Epithelial cell of proximal tubule (primary cell): ENCODE measurements at places on chromosomes 1 and 21.

GRCh38 chr1:236489710-236490377 lies 33.9 kb upstream of the LGALS8 start:
- no peak for DNase-seq

DNA sequence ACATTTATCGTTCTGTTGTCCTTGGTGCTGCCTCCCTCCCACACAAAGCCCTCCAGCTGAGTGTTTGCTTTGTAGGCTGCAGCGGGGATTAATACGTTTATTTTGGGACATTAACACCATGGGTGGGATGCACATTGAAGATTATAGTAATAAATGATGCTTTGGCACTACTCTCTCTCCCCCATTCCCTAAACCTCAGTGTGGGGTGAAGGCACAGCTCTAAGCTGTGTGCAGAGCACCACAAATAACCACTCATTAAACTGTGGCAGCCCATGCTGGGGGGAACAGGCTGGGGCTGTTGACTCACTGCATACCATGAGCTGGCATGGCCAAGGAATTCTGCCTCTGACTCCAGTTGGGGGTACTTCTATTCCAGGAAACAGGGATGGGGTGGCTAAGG lies 7.7 kb downstream of the PCP4L1 start:
- DNase-seq: no peak

DNA sequence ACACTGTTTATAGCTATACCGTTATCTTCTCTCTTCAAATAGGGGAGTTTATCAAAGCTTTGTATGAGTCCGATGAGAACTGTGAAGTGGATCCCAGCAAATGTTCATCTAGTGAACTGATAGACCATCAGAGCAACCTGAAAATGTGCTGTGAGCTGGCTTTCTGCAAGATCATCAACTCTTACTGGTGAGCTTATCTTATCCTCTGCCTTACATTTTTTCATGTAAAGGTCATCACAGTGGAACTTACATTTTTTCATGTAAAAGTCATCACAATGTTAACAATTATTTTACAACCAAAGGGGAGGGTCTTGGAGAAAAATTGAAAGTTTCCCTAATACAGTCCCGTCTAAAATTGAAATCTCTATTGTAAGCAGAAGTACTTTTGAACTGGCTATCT lies 45.2 kb downstream of the CLEC20A start:
- no peak for DNase-seq

- DNase-seq: peak; percentile 69
These were observed 171.4 kb upstream of the ZP4 start for GRCh38 chr1:238061967-238062613.

DNA sequence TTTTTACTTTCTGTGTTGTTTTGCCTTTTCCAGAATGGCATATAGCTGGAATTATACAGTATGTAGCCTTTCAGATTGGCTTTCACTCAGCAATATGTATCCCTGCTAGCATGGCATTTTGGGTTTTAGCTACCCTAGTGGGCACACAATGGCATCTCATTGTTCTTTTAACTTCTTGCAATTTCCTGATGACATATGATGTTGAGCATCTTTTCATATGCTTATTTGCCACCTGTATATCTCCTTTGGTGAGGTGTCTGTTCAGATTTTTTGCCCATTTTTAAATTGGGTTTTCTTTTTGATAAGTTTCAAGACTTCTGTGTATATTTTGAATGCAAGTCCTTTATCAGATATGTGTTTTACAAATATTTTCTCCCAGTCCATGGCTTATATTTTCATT lies 14.0 kb downstream of the TSEN15 start:
- DNase-seq: no peak

DNA sequence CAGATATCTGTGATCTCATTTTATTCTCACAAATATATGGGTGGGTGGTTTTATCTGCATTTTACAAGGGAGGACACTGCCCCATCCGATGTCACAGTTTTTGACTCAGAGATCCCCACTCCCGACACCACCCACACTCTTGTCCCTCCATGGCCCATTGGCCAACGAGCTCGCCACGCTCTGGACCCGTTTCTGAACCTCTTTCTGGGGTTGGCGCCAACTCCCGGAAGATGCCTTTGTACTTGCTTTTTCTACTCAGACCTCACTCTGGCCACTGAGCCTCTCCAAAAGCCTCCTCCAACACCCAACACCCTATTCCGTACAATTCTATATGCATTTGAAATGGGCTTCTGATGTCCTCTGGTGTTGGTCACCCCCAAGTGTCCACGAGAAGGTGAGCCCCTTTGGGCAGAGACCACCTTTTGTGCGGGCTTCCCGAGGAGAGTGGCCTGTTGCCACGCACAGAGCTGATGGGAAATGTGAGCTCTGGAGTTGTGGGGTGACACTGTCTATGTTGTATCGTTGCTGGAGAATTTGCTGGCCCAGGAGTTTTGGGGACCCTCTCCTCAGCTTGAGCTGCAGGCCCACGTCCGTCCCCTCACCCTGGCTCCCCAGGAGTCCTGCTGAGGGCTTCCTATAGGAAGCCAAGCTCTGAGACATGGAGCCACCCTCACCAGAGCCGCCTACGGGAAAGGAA lies 366.9 kb upstream of the VAMP3 start:
- no peak for DNase-seq

DNA sequence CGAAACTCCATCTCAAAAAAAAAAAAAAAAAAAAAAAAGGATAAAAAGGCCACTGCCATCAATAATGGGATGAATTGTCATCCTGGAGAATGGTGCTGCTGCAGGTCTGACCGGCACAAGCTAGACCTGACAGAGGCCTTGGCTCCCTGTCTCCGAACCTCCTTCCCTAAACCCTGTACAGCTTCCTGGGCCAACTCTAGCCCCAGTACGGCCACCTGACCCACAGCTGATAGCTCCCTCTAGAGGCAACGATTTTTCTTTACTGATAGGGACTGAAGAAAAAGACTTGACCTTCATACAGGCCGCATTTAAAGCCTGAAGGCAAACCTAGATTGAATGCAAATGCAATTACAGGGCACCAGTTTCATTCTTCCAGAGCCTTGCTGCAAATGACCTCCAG lies 30.7 kb downstream of the NOL9 start:
- DNase-seq: no peak

- DNase-seq: no peak
These were observed 2.1 kb downstream of the PTGS2 start for GRCh38 chr1:186678155-186678554.

GRCh38 chr1:222815440-222815765 lies 564 bp downstream of the DISP1 start:
- no peak for DNase-seq

DNA sequence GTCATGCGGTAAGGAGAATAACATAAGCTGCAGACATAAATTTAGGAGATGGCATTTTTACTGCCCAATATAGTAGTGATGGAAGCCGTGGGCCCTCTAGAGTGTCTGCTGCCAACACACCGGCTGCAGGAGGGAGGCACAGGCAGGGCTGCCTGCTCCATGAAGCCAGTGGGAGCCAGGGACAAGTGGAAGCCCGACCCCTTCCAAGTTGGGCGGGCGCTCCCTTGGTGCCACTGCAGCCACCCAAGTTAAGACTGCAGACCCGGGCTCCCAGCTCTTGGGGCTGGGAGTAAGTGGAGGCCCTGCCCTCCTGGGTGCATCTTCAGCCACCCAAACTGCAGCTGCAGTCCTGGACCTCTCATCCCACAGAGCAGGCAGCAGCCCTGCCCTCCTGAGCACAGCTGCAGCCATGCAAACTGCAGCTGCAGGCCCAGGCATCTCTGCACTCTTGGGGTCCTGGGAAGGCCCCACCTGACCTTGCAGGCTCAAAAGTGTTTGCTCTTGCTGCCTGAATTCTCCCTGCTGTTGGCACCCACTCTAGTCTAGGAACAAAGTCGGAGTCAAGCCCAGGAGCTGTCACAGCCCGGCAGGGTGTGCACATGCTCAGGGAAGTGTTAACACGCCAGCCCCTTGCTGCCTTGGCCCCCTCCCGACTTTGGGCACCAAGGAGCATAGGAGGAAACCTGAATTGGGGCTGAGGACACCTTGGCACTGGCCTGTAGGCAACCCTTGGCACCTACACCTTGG lies 437.2 kb upstream of the PRMT6 start:
- no peak for DNase-seq

GRCh38 chr1:183029591-183030000 lies 6.4 kb downstream of the LAMC1 start:
- peak; percentile 85 for DNase-seq

GRCh38 chr1:198290089-198290683 lies 133.4 kb downstream of the NEK7 start:
- no peak for DNase-seq

- DNase-seq: no peak
These were observed 8.2 kb upstream of the FMOD start for GRCh38 chr1:203359010-203359571.

- peak; percentile 68 for DNase-seq
These were observed 276.1 kb downstream of the RPS6KC1 start for GRCh38 chr1:213327017-213327667.

GRCh38 chr1:174963529-174964125 lies 36.1 kb upstream of the CACYBP start:
- DNase-seq: no peak

GRCh38 chr1:30603081-30603858 lies 120.1 kb downstream of the MATN1 start:
- no peak for DNase-seq

- DNase-seq: no peak
These were observed 4.7 kb downstream of the TNN start for GRCh38 chr1:175072099-175072951.

- DNase-seq: no peak
These were observed 6.3 kb downstream of the NGF start for GRCh38 chr1:115331558-115332331.

GRCh38 chr1:23367451-23367790 lies 2.2 kb downstream of the ZNF436 start:
- DNase-seq: no peak

- no peak for DNase-seq
These were observed 66.7 kb downstream of the TGFBR3 start for GRCh38 chr1:91819038-91819788.

- no peak for DNase-seq
These were observed 1.3 kb downstream of the ZBTB7B start for GRCh38 chr1:155003766-155004351.

DNA sequence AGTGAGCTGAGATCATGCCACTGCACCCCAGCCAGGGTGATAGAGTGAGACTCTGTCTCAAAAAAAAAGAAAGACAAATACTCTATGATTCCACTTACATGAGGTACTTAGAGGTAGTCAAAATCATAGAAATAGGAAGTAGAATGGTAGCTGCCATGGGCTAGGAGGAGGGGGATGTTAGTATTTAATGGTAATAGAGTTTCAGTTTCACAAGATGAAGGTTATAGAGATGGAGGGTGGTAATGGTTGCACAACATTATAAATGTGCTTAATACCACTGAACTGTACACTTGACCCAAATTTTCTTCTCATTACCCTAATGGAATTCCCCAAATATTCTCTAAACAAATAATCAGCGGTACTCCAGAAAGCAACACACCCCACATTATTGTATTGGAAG lies 12.8 kb downstream of the EIF2B3 start:
- DNase-seq: no peak

- DNase-seq: no peak
These were observed 17.4 kb upstream of the HNRNPU start for GRCh38 chr1:244881552-244882280.

GRCh38 chr21:25964015-25964414 lies 206.6 kb downstream of the APP start:
- no peak for DNase-seq

DNA sequence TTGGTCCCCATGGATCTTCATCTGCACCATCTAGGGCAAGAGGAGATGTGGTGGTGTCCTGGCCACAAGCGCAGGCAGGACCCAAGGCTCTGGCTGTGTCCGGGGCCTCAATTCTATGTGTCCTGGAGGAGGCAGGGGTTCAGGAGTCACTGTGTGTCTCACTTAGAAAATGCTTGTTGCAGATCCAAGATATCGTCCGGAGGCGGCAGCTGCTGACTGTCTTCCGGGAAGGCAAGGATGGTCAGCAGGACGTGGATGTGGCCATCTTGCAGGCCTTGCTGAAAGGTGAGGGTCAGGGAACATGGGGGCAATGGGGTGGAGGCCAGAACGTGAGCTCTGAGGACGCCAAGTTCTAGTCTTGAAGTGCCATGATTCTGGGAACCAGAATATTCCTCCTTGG lies 29.1 kb downstream of the TRPM2 start:
- no peak for DNase-seq

DNA sequence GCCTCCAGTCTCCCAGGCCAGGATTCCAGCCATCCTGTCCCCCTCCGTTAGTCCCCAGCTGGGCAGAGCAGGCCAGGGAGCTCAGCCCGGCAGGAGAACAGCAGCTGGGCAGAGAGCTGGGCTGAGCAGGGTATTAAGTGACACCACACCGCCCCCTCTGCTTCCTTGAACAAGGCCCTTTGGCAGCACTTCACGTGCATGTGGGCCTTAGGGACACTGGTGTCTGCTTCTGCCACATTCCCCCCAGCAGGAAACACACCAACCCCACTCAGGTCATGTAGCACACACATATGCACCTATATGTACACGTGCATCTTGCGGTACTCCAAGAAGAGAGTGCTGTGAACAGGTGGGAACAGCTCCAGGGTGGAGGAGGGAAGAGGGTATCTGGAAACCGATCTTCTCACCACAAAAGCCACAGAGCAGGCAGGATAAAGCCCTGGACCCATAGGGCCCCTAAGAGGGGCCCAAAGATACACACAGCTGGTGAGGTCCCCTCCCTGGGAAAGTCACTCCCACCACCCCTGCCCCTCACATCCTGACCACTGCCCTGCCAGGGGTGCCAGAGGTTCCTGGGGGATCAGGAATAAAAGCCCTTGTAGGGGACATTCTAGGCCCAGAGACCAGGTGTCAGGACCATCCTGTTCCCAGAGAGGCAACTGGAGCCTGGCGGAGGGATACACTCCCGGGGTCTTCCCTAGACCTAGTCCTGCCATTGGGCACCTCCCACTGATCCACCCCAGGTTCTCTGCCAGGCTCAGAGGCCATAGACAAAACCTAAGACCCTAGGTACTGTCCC lies 4.5 kb downstream of the EPHA2 start:
- no peak for DNase-seq

DNA sequence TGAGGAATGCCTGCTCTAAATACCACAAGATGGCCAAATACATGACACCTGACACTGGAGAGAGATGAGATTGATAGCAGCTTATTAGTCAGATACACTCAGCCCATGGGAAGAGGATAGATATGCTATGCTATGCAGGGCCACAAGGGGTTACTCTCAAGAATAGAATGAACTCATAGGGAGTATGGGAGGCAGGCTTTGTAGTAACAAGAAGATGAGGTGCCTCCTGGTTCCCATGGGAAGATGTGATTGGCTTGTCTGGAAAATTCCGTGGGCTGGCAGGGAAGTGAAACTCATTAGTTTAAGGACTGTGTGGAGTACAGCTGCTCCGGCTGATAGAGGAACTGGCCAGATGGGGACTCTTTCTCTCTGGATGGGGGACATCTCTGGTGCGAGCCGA lies 16.5 kb downstream of the CCDC30 start:
- DNase-seq: no peak
